SK-N-SH treated with all-trans-retinoic acid at 6 μM for 48 hours (cell line): ENCODE measurements at places on chromosomes 7 and 10.

- ATAC-seq: no peak
Observed at GRCh38 chr10:124765256-124765655, 21.1 kb upstream of the FAM53B start.

DNA sequence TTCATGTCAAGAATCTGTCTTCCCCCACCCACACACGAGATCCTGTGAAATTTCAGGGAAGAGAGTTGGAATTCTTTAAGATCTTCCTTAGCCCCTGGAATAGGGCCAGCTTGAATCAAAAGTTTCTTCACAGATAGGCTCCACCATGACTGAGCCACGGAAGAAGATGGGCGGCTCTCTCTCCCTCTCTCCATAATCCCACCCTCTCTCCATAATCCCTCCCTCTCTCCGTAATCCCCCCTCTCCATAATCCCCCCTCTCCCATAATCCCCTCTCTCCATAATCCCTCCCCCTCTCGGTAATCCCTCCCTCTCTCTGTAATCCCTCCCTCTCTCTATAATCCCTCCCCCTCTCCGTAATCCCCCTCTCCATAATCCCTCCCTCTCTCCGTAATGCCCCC lies 20.4 kb downstream of the SHH start:
- no peak for ATAC-seq

DNA sequence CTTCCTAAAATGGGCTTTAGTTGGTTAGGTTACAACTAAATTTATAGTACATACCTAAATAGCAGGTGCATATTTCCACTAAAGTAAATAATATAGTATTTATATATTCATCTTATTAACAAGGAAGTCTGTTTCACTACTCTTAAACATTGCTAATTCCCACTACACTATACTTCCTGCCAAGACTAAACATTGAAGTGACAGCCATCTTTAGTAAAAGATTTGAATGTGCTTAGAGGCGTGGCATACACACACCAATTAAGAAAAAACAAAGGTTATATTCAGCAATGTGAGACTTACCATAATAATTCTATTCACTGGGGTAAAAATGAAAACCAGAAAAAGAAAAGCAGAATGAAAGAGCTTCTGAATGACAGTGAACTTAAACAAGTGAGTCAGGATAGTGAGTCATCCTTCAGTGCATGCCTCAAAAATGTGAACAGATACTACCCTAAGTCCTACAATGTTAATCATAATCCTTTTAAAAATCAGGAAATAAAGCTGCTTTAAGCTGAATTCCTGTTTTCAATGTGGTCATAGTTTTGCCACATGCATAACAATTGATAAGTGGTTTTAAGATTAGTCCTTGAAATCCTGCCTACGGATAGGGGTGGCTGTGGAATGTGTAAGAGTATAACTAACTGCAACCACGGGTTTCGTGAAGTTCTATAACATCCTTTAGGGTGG lies 59.4 kb downstream of the USP6NL start:
- ATAC-seq: peak; percentile 99

DNA sequence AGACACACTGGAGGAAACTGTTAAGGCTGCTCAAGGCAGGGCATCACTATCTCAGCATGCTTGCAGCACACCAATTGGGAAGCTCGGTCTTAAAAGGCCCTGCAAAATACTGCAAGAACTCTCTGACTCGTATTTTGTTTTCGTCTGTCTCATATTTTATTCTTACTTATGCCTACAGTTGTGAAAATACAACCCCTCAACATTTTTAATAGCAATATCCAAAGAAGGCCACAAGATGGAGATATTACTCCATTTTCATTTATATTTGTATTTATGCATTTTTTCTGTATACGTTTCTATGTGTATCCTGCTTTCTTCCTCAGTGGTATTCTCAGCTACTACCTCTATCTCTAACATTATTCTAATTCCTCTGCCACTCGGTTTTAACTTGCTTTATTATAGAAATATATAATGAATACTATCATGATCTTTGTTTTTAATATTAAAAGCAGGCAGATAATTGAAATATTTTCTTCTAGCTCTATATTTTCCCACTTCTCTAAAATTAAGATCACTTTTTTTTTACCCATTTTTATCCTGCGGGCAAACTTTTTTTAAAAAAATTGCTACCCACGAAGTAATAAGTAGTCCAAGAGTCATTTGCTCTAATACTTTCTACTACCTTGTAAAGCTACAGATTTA lies 10.0 kb downstream of the DNAJC1 start:
- ATAC-seq: no peak

GRCh38 chr7:26284995-26285632 lies 6.5 kb upstream of the SNX10 start:
- peak; percentile 72 for ATAC-seq

DNA sequence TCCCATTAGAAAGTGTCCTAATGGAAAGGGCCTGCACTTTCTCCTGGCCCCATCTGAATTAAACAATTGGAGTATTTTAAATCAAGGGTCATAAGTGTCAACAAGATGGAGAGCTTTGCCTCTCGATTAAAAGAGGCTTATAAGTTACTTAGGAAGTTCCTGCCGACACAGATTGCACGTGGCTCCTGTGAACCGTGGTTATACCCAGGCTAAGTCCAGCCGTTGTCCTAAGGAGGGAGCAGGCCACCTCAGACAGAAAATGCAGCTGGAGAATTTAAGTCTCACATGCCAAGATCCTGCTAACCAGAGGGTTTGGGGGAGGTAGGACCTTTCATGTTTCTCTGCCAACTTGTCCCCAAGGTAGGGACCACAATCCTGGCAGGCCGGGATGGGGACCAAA lies 626.5 kb upstream of the GALNT17 start:
- ATAC-seq: no peak

GRCh38 chr10:43262902-43263466 lies 3.9 kb downstream of the RASGEF1A start:
- no peak for ATAC-seq

- ATAC-seq: no peak
Observed at GRCh38 chr10:49596836-49597235, 13.3 kb upstream of the SLC18A3 start.

GRCh38 chr7:155392726-155393570 lies 65.0 kb upstream of the EN2 start:
- ATAC-seq: no peak

GRCh38 chr10:117271427-117271826 lies 30.5 kb downstream of the SLC18A2 start:
- ATAC-seq: peak; percentile 43

- ATAC-seq: peak; percentile 68
Observed at GRCh38 chr10:124641282-124642087, 102.7 kb downstream of the FAM53B start.

DNA sequence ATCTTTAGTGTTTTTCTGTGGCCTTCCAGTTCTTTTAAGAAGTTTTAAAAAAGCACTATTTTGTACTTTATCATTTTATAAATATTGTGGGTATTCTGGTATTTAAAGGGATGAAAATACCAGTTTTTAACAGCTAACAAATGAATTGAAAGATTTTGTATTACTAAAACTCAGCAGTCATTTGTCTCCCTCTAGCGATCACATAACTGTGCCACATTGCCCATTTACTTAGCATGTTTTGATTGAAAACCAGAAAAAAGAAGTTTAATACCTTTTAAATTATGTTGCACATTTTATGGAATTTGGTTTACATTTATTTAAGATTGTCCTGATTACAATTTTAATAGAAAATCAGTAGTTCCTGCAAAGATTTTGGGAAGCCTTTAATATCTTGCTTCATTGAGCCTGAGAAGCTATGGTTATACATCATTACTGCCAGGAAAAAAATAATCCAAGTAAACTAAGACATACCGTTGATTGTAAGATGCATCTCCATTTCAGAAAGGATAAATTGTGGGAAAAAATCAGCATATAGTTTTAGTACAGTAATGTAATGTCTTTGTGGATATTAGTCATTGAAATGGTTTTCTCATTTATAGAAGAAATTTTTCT lies 34.9 kb downstream of the TAX1BP1 start:
- peak; percentile 59; the same call in 2 of the 3 replicates for ATAC-seq
